ENCODE measurements at places on chromosomes 13 and 19.
A peak's percentile ranks its signal among the peaks of the same experiment; 100 is the strongest.

DNA sequence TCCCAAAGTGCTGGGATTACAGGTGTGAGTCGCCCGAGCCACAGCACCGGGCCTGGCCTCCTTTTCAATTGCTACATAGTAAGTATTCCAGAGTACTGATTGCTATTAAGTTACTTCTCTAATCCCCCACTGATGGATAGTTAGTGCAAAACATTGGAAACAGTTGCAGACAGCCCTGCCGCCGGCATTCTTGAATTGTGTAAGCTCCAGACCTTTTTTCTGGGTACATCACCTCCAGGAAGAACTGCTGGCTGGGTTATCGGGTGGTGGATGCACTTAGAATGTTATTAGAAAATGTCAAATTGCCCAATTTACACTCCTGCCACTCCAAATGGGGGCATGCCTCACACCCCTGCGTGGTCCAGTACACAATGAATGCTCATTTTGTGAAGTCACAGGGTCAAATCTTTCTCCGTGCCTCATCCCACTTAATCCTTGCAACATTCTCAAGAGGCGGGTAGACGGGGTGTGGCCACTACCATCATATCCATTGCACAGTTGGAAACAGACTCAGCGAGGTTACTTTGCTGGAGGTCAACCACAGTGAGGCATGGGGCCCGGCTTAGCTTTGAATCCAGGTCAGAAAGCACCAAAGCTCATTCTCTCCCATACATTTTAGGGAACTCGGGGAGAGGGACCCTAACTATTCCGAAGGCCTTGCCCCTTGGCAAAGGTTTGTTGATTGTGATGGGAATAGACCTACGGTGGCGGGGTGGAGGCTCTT is 1.0 kb upstream of the KDM4B start:
- DNase-seq, result no peak

DNA sequence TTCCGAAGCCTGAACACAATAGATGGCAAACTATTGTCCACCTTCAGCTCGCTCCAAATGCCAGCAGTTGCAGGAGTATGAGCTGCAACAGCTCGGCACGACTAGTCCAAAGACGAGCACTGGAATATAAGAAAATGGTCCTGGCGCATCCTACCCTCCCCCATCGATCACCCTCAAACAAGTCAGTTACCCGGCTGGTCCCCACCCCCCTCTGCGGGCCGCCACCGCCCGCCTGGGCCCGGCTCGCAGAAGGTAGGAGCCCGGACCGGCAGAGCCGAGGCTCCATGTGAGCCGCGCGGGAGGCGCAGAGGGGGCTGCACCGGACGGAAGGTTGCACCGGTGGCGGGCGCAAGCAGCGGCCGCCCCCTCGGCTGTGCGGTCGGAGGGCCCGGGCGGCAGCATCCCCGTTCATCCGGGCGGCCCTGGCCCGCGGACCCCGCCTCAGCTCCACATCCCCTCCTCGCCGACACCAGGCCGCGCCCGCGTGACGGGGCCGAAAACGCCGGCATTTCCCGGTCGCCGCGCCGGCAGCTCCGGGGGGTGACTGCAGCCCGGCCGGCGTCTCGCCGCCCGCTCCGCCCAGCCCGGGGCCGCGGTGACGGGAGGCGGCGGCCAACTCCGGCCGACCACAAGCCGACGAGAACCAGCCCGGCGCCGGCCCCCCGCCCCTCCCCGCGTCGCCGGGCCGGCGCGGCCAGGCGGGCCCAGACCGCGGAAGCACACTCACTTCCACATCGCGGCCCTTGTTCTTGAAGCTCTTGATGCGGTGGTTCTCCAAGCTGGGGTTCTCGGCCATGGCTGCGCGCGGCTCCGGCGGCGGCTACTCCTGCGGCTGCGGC is 552 bp downstream of the KPNA3 start:
- peak; percentile 42 for DNase-seq

DNA sequence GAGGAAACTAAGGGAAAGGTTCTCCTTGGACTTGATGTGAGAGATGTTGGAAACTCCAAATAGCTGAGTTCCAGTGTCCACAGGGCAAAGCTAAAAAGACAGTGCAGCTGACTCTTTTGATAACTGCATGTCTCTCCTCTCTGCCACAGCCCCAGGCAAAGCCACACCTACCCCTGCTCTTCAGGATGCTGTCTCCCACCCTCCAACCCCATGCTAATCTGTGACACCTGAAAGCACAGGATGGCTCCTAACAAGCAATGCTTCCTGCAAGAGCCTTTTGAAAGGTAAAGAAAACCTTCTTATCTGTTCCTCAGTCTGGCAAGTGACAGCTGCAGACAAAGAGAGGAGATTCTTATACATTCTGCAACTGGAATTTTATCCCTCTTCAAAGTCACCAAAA is 14.5 kb downstream of the SLC46A3 start:
- DNase-seq, result no peak

DNA sequence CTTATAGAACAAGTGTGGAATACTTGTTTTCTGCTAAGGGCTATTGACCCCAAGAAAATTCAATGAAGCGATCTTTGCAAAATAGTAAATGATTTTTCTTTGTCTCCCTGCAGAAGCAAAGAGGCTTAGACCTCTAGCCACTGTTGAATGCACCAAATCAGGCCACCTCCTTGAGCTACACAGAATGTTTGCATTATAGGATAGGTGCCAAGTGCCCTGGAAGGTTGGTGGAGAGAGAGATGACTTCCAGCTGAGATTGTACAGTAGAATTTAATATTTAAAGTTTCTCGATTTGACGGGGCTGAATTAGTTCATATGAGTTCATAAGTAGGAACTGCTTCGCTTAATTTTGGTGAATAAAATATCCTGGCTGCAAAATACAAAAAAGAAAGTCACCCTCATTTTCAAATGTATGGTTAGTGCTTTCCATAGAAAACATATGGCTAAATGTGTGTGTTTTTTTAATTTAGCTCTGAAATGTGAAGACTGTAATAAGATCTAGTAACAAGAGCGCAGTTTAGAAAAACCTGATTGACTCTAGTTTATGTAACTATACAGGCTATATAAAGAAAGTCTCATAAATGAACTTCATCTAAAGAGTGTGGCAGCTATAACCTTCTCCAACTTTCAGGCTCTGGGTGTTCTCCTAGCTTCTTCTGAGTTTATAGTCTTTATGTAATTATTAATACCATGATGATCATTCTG is 41.6 kb downstream of the LRCH1 start:
- DNase-seq, result no peak

DNA sequence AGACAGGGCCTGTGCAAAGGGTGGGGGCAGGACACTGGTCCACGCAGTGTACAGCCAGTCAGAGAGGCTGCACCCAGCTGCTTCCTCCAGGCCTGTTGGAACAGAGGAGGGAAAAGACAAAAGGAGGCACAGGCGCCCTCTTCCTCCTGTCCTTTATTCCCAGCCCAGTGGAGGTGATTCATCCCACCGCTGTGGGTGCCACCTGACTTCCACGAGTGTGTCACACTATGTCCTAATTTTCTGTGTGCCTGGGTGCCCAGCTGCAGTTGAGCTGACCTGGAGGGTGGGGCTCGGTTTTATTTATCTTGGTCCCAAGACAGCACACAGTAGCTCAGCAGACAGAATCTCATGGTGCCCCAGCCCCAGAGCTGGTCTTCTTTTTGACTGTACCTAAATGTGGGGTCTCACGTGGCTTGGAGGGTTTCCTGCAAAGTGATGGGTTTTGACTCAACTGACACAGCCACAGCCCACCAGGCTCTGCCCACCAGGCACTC is 9.0 kb downstream of the EPS15L1 start:
- DNase-seq, result no peak

DNA sequence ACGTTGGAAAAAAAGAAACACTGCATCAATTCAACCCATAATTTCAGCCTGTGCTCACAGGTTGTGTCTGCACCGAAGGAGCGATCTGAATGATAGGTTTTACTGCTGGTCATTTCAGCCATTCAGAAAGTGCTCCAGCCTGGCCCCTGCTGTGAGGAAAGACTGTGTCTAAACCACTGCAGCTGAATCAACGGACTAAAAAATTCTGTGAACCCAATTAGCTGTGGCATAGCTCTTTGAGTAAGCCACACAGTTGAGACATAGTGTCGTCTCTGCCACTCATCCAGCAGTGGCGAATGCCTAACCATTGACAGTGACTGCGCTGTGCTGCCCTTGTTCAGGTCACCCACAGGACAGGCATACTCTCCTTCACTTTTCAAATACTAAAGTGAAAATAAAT is 179.8 kb downstream of the COG6 start:
- DNase-seq, result no peak

Data from GM12891 (cell line).